NCI-H1417 (cell line): ENCODE measurements at places on chromosomes 6 and 20.
A peak's percentile ranks its signal among the peaks of the same experiment; 100 is the strongest.

- DNase-seq = no peak
These were observed 102.9 kb upstream of the PRL start for GRCh38 chr6:22399693-22400092.

- DNase-seq = no peak
These were observed 30.2 kb upstream of the TBC1D7 start for GRCh38 chr6:13358511-13358910.

GRCh38 chr20:1371202-1371782 lies 21.6 kb downstream of the FKBP1A start:
- DNase-seq = no peak

DNA sequence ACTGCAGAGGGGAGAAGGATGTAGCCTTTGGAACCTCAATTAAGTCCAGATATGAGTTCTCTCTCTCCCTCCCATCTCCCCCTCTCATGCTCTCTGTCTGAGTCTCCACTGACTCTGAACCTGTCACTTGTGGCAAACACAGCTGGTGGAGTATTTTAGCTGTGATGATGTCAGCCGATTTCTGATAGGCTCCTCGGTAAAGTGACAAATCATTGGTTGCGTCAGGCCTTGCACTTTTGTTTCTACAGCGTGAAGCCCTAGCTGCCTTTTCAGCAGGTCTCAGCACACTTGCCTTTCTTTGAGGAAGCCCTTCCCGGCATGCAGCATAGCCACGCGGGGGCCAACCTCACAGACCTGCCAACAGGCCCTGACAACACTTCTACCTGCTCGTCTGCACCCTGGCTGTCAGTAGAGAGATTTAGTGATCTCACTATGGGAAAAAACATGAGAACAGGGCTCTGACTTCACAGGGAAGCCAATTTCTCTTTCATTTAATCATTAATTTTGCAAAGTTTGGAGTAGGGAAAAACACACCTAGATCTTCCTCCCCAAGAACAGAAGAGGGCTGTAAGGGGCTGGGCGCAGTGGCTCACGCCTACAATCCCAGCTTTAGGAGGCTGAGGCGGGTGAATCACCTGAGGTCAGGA lies 84.4 kb downstream of the GMPR start:
- peak; percentile 73 for DNase-seq

DNA sequence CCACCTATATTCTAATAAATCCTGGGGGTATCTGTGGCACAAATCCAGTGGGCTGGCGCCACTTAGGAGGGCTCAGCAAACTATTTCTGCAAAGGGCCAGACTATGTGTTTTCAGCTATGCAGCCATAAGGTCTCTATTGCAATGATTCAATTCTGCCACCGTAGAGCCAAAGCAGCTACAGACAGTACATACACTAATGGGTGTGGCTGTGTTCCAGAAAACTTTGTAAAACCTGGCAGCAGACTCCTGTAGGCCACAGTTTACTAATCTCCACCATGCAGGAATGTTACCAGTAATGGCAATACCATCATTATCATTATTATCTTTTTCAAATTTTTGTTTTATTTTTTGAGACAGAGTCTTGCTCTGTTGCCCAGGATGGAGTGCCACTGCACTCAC lies 65.7 kb downstream of the SULF2 start:
- no peak for DNase-seq

DNA sequence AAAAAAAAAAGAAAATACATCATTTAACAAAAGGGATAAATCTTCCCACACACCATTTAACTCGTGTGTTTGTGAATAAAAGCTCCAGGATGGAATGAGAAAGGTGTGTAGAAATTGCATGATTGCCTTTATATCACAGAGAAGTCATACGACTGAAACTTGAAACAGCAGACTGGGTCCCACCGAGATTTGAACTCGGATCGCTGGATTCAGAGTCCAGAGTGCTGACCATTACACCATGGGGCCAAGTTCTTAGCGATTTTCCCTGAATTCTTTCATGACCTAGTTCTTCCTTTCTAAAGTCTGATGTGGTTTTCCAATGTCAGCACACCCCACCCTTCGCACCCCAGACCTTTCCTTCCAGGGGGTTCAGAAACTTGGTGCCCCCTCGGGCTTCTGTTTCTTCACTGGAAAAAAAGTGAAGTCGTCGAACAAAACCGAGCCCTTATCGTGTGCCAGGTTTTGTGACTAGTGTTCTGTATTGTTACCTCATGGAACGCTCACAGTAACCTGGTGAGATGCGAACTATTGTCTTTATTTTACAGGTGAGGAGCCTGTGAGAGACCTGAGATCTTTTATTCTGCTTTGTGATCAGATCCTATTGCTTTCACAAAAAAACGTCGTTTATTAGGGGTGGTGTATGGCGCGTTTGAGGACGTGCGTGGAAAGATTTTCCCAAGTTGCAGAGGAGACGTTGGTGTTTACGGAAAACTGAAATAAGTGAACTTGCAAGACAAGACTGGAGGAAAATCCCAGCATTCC lies 120.8 kb downstream of the OR2B2 start:
- DNase-seq = peak; percentile 71

DNA sequence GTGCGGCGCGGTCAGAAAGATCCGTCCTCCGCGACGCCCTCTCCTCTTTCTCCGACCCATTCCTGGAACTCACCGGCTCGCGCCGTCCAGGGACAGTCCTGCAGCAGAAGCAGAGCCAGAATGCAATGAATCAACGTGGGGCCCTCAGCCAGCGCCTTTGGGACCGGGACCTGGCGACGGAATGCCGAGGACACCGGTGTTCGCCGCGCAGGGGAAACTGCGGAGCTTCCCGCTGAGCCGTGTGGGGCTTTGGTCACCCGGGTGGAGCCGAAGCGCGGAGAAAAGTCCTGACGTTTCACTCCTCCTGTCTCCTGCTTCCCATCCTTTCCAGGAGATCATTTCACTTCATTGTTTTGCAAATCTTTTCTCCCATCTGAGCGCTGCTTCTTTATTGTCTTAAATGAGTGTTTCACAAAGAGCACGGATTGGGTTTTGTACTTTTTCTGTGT lies 26.5 kb downstream of the ULBP1 start:
- no peak for DNase-seq

GRCh38 chr6:52731719-52732118 lies 31.6 kb downstream of the GSTA2 start:
- no peak for DNase-seq

DNA sequence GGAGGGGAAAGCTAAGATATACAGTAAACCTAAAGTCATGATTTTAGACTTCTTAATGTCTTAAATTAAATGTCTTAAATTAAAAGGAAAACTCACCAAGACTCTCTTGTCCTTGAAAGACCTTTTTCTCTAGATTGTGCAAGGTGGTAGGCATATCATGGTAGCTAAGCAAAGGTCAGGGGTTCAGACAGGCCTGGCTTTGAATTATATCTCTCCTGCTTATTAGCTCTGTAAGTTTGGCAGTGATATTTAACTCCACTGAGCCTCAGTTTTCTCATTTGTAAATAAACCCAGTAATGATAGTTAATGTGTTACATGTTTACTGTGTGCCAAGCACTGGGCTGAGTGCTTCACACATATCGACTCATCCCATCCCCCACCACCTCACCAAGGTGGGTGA lies 203.3 kb downstream of the SLC24A3 start:
- DNase-seq = no peak

DNA sequence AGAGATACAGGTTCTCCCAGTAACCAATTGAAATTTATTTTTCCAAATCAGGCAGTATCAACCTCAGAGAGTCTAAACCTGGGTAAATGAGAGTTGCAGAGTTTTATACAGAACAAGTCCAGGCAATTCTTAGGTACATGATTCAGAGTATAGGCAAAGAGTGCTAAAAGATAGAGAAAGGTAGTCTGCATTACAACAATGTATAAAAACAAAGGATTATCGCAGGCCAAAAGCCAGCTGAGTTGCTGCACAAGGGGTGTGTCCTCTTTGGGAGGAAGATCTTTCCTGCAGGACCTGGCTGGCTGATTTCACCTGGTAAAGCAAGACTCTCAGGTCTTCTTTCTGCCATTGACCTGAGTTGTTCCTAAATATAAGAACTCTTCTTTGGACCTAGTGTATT lies 48.9 kb upstream of the ECHDC1 start:
- DNase-seq = no peak

- DNase-seq = peak; percentile 81
These were observed 51.8 kb downstream of the TSHZ2 start for GRCh38 chr20:53023732-53024520.

- DNase-seq = no peak
These were observed 463.7 kb downstream of the CDC5L start for GRCh38 chr6:44851176-44851575.

DNA sequence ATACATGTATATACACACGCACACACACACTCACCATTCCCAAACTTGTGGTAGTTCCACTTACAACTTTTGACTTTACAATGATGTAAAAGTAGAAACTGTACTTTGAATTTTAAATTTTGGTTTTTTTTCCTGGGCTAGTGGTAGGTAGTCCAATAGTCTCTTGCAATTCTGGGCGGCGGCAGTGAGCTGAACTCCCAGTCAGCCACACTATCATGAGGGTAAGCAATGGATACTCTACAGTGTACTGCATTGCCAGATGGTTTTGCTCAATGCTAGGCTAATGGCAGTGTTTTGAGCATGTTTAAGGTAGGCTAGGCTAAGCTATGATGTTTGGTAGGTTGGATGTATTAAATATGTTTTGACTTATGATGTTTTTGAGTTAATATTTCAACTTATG lies 136.2 kb upstream of the GPR6 start:
- DNase-seq = no peak

GRCh38 chr6:114210467-114210866 lies 132.4 kb downstream of the HS3ST5 start:
- DNase-seq = no peak

- DNase-seq = no peak
These were observed 62.0 kb upstream of the SNAP91 start for GRCh38 chr6:83770910-83771309.

DNA sequence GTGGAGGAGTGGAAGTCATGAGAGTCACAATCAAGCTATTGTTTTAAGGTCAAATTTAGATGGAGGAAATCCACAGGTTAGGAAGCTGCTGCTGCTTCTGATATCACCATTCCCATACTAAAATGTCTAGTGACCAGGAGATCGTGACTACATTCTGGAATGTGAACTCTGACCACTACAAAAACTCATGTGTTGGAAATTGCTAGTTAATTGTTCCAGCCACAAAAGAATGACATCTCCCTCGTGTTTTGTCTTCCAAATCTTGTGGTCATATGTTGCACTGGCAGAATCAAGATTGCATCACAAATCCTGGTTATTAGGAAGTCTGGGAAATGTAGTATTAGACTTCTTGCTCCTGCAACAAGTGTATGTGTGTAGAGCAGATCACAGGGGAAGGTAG lies 441.9 kb downstream of the CD109 start:
- DNase-seq = no peak

GRCh38 chr20:4810426-4811019 lies 88.8 kb downstream of the PRND start:
- DNase-seq = no peak

DNA sequence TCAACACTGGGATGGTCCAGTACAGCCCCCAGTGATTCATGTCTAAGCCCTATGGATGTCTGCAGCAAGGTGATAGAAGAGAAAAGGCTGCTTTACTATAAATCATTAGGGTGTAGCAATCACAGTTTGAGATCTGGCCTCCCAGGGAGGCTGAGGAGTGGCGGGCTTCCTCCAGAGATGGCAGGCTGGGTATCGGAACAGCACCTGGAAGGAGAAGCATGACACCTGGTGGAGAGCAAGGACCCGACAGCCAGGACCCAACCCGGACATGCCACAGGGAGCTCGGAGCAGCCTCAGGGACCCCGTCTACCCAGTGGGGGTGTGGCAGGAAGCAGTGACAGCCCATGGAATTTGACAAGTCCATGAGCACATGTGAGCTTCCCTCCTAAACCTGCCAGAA lies 114.8 kb upstream of the CD93 start:
- peak; percentile 72 for DNase-seq

DNA sequence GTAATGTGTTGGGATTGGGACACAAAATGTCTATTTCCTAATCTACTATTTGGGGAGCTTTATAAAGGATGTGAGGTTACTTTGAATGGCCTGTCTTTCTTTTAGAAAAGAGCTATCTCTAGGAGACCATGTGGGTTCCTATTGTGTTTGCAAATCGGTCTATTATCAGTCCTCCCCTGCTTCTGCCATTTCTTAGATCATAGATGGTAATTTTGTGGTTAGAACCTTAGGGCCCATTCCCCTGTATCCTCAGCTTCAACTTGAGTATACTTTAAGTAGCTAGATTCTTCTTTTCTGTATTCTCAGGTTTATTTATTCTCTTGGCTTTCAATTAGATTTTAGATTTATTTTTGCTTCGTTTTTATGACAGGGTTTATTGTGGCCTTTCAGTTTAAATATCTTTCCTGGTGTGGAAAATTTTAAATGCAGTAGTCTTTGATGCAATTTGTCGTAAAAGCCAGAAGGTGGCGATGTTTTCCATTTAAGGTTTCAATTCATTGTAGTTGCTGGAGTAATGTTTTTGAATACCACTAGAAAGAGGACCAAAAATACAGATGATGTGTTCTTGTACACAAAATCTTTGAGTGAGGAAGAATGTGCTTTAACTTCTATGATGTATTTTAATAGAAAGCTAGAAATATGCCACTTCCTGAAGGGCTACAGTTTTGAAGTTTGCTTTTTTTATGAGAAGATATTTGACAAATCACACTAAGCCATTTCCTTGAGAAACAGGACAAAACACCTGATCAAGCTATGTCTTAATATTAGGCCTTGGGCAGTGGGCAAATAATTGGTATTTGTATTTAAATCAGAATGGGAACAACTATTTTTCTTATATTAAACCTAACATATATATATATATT lies 20.3 kb downstream of the TBPL1 start:
- DNase-seq = peak; percentile 82

DNA sequence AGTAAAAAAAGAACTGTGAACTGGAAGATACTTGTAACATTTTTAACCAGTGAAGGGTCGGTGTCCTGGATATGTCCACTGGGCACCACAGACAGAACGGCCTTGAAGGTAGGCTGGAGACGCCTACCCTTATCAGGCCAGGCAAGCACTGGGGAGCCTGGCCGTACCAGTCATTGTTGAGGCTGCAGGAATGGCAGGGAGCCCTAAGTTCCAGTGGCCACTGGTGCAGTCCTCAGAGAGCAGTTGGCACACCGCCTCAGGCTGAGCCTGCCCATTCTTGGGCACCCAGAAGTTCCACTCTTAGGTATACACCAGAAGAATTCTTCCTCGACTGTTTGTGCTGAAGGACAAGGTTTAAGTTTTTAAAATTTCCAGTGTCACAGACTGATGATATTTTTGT lies 20.5 kb downstream of the DNAJC5 start:
- DNase-seq = no peak

GRCh38 chr6:19557191-19557590 lies 280.0 kb upstream of the ID4 start:
- no peak for DNase-seq

DNA sequence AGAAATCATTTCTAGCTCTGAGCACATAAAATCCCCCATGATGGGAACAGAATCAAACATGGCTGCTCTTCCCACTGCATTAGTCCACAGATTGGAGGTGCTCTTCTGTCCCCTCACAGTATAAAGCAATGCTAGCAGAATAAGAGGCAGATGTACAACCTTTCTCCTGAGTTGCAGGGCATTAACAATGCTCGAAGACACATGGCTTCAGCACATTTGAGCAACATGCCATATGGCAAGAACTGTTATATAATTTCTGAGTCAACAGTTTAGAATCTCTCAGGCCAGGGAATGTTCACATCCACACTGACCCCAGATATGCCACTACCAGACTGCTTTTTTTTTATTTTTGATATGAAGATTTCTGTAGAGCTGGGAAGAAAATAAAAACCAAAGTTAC lies 119.6 kb downstream of the KIF13A start:
- DNase-seq = no peak
